CD4-positive, alpha-beta memory T cell (primary cell): ENCODE measurements at places on chromosomes 4 and X.

DNA sequence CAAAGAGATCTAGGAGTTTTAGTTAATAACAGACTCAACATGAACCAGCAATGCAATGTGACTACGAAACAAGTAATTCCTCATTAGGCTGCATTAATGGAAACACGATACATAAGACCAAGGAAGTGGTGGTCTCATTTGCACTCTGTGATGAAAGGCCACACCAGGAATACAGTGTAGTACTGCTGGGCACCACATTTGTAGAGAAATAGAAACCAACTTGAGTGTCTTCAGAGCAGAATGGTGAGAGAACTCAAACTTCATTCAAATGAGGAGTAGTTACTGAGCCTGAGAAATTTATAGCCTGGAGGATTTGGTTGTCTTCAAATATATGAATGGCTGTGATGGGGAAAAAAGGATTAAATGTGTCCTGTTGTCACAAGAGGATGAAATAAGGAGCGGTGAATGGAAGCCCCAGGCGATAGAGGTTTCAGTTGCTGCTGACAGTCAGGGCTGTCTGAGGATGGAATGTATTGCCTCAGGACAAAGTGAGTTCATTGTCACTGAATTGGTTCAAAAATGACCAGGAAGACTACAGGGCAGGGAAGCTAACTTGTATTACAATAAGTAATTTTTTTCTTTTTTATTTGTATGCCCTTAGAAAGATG is 50.9 kb downstream of the NFKB1 start:
- no peak for DNase-seq

DNA sequence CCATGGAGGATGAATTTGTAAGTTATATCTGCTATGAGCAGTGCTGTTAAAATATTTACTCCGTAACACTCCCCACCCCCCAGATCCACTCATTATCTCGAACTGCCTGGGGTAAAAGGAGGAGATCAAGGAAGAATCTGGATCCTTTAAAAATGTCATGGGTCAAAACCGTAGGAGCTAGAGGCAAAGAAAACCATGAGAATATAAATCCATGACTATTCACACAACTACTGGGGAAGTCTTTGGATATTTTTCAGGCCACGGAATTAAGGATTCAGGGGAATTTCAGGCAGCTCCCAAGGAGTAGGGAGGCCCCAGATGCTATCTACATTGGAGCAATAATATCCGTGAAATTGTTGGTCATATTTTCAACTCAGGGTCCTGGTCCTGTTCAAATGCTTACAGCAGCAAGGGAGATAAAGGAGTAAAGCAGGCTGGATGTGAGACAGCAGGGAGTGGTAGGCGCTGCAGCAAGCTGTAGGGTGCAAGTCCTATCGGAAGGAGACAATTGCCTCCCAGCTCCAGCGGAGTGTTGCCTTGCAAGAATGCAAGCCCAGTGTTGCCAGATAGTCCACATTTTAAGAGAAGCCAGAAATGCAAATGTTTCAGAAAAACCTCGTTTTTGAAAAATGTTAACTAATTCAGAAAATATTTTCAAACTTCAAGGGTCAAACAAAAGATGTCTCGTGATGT is 116.2 kb upstream of the KIT start:
- DNase-seq, result no peak

DNA sequence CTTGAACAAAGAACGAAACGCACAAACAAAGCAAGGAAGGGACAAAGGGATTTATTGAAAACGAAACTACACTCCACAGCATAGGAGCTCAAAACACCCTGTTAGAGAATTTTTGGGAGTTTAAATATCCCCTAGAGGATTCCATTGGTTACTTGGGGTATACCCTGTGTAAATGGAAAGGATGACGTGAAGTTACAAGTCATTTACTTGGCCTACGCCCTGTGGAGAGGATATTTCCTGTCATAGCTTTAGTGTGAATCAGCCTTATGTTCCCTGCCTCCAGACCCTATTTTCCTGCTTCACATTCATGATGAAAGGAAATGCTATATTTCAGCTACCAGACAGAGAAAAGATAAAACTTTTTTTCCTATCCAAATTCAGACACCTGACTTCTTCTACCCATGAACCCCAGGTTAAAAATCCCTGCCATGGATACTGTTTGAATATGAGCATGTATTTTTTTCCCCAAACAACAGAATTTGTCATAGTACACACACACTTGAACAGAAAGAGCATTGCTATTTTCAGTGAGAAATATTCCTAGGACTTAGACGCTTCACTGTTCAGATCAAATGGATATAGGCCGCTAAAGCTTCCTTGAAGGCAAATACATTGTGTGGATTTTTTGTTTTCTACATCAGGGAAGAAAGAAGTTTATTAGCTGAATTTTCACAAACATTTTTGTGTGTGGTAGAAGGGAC is 20.4 kb downstream of the PIN4 start:
- no peak for DNase-seq

DNA sequence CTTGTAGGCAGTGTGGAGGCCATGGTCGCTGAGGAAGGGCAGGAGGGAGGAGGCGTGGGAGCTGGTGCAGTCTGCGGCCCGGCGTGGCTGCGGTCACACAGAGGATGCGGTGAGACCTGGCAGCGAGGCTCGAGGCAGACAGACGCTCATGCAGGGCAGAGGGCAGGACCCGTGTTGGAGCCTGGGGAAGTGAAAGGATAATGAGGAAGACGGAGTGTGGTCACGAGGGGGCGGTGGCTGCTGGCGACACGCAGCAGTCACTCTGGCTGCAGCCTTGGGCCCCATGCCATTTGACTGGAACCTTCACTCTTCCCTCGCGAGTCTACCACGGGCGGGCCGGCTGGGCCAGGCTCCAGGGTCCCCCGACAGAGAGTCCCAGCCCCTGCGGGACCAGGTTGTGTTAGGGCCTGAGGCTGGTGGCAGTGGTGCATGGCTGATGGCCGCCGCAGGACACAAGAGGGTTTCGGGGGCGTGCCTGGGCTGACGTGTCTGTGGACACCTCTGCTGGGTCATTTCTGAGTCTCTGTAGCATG is 68.8 kb upstream of the HGFAC start:
- DNase-seq, result no peak

DNA sequence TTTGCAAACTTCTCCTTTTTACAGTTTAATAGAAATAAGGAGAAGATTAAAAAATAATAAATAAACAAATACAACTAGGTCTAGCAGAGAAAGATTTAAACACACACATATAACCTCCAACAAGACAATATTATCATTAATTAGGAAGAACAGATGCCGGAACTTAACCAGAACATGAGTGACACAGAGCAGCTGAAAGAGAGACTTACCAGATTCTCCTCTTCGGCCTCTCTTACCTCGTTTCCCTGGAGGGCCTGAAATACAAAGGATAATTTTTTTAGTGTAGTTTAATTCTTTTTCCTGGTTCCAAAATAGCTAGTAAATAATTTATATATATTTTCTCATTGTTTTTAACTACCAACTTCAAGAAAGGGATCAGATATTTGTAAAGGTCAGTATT is 252.5 kb downstream of the COL25A1 start:
- DNase-seq, result no peak

- DNase-seq, result peak; percentile 65
These were observed 15.6 kb upstream of the BBS12 start for GRCh38 chr4:122716825-122717448.

GRCh38 chr4:97498875-97499274 is 644.4 kb downstream of the STPG2 start:
- no peak for DNase-seq

DNA sequence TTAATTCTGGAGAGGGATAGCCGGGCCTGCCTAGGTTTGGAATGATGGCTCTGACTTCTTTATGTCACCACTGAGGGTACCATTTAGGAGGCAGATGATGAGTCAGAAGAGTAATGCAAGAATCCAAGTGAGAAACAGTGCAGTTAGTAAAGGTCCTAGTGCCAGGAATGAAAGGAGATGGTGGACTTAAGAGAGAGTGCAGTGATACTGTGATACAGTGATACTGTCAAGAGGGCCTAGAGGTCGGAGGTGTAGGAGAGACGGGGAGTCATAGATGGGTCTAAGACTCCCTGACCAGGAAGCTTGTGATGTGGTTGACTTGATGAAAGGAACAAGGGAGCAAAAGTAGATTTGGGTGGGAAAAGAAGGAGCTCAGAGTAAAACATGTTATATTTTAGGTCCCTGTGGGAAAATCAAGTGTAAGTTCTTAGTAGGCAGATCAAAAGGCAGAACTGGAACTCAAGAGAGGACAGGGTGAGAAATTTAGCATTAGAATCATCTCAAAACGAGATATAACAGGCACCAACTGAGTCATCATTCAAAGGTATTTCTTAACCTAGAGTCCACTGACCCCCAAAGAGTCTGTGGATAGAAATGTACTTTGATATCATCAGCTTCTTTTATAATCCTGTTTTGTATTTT is 85.0 kb downstream of the NFKB1 start:
- no peak for DNase-seq

- no peak for DNase-seq
These were observed 120.3 kb downstream of the ARHGAP24 start for GRCh38 chr4:85595098-85595775.

- no peak for DNase-seq
These were observed 138.9 kb upstream of the IL1RAPL2 start for GRCh38 chrX:104427073-104427472.

- no peak for DNase-seq
These were observed 238.1 kb downstream of the ARAP2 start for GRCh38 chr4:36006226-36006625.

DNA sequence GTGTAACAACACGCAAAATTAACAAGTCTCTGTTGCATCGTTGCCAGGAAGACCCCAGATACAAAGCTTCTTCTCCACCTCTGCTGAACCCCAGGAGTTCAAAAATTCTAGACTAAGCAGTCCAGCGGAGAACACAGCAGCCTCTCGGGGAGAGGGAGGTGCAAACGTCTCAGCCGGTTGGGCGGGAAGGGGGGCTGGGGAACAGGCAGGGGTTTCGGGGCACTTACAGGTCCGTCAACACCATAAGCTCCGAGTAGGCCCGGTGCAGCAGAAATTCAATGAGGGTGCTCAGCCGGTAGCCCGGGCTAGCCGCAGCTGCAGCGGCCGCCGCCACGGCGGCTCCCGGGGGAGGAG is 394 bp downstream of the MED14 start:
- no peak for DNase-seq

- no peak for DNase-seq
These were observed 179.8 kb downstream of the KLHL4 start for GRCh38 chrX:87697409-87697808.

- no peak for DNase-seq
These were observed 34.5 kb downstream of the FRMD7 start for GRCh38 chrX:132093239-132093860.

- DNase-seq, result no peak
These were observed 129.6 kb upstream of the MED14 start for GRCh38 chrX:40864972-40865371.

- DNase-seq, result no peak
These were observed 627.8 kb upstream of the SLIT2 start for GRCh38 chr4:19623866-19624265.

DNA sequence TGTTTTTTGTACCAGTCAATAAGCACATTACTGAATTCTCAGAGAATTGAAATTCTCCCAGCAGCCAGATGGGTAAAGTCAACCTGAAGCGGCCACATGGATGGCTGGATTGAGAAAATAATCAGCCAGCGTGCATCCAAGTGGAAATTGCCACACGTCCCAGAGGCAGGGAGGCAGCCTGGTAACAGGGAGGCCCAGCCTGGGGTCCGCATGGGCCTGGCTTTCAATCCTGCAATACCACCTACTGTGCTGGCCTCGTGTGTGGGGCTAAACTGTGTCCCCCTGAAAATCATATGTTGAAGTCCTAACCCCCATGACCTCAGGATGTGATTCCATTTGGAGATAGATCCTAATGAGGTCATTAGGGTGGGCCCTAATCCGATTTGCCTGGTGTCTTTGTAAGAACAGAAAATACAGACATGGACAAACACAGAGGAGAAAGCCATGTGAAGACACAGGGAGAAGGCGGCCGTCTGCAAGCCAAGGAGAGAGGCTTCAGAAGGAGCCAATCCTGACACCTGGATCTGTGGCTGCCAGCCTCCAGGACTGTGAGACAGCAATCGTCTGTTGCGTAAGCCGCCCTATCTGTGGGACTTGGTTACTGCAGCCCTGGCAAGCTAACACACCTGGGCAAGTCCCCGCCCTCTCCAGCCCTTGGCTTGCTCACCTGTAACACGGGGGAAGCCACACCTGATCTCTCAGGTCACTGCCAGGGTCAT is 90.3 kb downstream of the JAKMIP1 start:
- no peak for DNase-seq

DNA sequence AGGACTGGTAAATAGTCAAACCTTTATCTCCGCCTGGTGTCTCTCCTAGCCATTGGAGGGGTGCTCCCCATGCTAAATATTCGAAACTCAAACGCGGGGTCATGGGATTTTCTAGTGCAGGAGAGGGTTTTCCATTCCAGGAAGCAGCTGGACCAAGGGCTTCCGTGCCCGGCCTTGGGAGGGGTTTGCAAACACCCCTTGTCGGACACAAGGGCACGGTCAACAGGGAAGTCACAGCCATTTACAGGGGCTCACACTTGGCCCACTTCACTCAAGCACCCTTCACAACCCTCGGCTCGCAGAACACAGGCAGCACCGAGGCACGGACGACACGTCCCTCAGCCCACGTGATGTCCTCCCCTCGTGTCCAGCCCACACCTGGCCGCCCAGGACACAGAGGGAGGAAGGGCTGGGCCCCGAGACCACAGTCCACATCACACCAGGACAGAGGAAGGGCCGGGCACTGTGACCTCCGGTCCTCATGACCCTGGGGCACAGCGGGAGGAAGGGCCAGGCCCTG is 10.3 kb upstream of the PLCXD1 start:
- DNase-seq, result no peak

GRCh38 chrX:56812515-56813105 is 83.6 kb downstream of the NBDY start:
- DNase-seq, result peak; percentile 66

DNA sequence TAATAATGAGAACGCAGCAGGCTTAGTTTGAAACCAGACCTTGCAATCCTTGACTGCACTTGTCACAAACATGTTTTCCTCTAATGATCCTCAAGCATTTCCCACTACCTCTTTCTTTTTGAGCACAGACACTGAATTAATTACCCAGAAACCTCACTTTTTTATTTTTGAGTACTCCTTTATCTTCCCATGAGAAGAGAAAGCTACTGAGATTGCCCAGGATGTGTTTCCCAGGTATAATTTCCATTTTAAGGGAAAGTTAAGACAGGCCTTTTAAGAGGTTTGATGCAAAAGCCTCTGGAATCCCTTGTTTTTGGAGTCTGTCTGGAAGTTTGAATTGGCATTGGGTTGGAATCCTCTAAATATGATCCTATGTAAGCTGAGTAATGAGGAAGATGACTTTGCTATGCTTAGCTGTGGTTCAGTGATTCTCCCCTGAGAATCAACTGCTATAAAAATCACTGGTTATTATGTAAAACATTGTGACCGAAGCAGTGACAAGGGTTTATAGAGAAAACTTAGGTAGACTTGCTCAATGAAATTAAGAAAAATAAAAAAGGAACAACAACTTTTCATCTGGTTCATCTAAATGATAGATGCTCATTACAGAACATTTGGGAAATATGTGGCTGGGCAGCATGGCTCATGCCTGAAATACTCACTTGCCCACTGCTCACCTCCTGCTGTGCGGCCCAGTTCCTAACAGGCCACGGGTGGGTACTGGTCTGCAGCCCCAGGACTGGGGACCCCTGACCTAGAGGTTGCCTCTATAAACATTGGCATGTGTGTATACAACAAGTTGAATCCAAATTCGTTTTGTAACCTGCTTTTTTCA is 10.8 kb upstream of the RHOH start:
- no peak for DNase-seq

- DNase-seq, result no peak
These were observed 2.7 kb downstream of the TIMM17B start for GRCh38 chrX:48894891-48895290.

GRCh38 chrX:109186939-109187338 is 294.9 kb downstream of the GUCY2F start:
- no peak for DNase-seq

- DNase-seq, result no peak
These were observed 101.5 kb downstream of the PDGFC start for GRCh38 chr4:156870131-156870530.

GRCh38 chrX:42432552-42432951 is 345.4 kb downstream of the PPP1R2C start:
- DNase-seq, result no peak
